ENCODE measurements at places on chromosomes 2 and 18. TPM values are rescaled to one million over a fixed set of nuclear protein-coding genes. Genes with fewer than 3 reads are reported as not detected.

The CCDC148 gene
- total RNA-seq, result 4.2 TPM

The MC5R gene
- total RNA-seq, result not detected

The DOK6 gene
- total RNA-seq, result 1.7 TPM

The TUBA3E gene
- total RNA-seq, result not detected

The LYPD6B gene
- total RNA-seq, result 6.7 TPM

- H3K27me3 ChIP-seq, result no peaks in the 10 kb centered on the region
- no peak overlapping the region for H3K27ac ChIP-seq
- no peak overlapping the region for H3K4me3 ChIP-seq
- peaks cover 83% of the 10 kb centered on the region for H3K36me3 ChIP-seq
- H3K4me1 ChIP-seq, result no peaks in the 10 kb centered on the region
These were observed 13.1 kb downstream of the EIF4E2 start for GRCh38 chr2:232563580-232563979.

Data from upper lobe of left lung (tissue), 6 donors.